ENCODE measurements at places on chromosomes 13 and 19. TPM values are rescaled to one million over a fixed set of nuclear protein-coding genes. Genes with fewer than 3 reads are reported as not detected.

DNA sequence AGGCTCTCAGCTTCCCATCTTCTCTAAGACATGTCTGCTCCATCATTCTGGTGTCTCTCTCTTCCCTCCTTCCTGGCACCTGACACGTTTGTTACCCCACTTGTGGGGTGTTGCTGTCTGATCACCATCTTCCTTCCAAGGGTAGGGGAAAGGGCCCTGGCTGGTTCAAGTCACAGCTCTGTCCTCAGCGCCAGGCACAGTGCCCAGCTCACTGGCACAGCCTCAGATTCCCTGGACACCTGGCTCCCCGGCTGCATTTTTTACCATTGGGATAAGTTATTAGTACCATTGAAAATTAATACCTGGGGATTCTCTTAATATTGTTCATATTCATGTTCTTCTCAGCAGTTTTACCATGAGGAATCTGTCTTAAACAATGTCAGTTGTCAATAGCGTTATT lies 50.8 kb upstream of the LDLR start:
- DNase-seq = no peak

DNA sequence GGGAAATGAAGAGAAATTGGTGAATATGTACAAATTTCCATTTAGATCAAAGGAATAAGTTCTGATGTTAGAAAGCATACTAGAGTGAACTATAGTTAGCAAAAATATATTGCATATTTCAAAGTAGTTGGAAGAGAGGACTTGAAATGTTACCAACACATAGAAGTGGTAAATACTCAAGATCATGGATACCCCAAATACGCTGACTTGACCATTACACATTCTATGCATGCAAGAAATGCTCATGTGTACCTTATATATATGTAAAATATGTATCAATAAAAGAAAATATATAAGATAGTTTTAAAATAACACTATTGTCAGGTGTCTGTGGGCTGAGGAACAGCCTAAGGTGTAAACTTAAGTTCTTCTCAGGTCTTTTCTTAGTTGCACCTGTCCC lies 14.6 kb upstream of the ZNF491 start:
- DNase-seq = no peak

CEACAM5 gene
- 52.1 TPM for total RNA-seq

DNA sequence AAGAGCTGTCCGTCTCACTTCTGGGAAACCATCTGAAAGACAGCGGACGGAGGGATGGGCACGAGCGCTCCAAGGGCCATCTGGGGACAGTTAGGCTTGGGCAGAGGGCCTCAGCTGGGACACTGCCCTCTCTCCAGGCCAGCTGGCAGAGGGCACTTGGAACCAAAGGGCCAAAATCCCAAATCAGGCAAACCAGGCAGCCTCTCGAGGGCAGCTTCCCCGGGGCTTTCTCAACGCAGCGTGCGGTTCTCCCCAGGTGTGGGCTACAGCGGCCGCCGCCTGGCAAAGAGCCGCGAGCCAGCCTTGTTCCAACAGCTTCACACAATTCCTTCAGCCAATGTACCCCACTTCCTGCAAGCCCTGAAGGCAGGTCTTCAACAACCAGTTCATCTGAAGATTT lies 5.0 kb downstream of the MLLT1 start:
- DNase-seq = no peak

ZIC5 gene
- total RNA-seq = not detected

GAPDHS gene
- total RNA-seq = not detected
